ENCODE measurements at places on chromosomes 1 and 21.

- DNase-seq = no peak
Measured at GRCh38 chr1:26785611-26786436, 1.9 kb upstream of the PIGV start.

GRCh38 chr1:21543598-21543997 lies 34.4 kb downstream of the ALPL start:
- no peak for DNase-seq

DNA sequence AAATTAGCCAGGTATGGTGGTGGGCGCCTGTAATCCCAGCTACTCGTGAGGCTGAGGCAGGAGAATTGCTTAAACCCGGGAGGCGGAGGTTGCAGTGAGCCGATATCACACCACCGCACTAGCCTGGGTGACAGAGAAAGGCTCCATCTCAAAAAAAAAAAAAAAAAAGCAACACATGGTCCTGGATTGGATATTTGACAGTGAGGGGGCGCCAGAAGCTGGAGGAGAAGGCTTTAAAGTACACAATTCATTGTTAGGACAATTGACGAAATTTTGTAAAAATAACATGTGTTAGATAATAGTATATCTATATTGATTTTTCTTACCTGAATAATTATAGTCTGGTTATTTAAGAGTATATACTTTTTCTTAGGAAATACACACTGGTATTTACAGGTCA lies 50.2 kb upstream of the USP25 start:
- no peak for DNase-seq

GRCh38 chr1:33359931-33360330 lies 39.0 kb upstream of the A3GALT2 start:
- no peak for DNase-seq

DNA sequence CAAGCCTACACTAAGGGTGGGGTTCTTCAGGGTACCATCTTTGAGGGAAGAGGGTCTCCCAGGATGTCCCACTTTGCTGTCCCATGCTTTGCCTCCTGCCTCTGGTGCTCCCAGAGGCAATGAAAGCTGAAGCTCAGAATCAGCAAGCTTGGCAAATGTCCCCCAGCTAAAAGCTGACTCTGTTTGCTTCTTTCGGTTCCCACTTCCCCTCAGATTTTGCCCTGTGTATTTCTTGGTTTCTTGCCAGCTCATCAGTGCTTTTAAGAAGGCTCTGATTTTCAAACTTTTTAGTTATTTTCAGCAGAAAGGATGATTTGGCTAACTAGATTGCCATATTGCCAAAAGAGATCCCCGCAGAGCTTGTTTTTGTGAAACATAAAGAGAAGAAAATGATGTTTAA lies 33.1 kb upstream of the COG2 start:
- DNase-seq = no peak

DNA sequence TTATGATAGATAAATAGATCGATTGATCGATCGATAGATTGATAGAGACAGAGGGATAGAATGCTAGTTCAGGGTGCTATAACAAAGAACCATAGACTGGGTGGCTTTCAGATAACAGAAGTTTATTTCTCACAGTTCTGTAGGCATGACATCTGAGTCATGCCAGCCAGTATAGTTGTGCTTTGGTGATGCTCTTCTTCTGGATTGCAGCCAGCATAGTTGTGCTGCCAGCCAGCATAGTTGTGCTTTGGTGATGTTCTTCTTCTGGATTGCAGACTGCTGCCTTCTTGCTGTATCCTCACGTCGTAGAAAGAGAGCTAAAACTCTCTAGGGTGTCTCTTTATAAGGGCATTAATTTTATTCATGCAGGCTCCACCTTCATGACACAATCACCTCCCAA lies 860.8 kb downstream of the BRINP3 start:
- no peak for DNase-seq

GRCh38 chr1:180615493-180616290 lies 16.1 kb upstream of the XPR1 start:
- no peak for DNase-seq

- no peak for DNase-seq
Measured at GRCh38 chr1:117368116-117369108, 1.2 kb downstream of the MAN1A2 start.

DNA sequence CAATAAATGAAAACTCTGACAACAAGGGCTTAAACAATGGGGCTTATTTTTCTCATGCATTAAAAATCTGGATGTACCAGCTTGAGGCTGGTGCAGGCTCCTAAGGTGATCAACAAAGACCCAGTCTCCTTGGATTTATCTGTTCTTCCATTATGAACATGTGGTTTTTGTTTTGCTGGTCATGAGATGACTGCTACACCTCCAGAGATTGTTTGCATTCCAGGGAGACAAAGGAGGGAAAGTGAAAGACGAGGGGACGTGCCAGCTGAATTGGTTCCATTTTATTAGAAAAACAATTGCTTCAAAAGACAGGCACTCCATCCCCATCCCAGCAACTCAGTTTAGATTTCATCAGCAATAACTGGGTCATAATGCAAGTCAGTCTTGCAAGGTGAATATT lies 90.9 kb upstream of the KCNK1 start:
- DNase-seq = no peak

GRCh38 chr1:108130794-108131193 lies 69.3 kb downstream of the SLC25A24 start:
- no peak for DNase-seq

GRCh38 chr1:147539122-147539575 lies 2.2 kb upstream of the BCL9 start:
- no peak for DNase-seq

DNA sequence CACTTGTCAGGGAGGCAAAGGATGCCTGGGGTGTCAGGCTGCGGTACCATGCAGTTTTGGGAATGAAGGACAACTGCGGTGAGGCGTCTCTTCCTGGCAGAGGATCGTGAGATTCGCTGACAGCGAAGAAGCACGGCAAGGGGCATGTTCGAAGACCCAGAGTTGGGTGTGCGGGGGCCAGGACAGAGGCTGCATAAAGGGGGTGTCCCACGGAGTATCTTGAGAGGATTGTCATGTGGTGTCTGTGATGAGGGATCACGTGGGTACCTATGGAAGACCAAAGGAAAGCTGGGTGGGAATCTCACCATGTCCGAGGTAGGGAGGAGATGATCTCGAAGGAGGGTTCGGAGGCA lies 372 bp downstream of the SLC25A44 start:
- no peak for DNase-seq

GRCh38 chr1:210697185-210697584 lies 368.5 kb downstream of the HHAT start:
- no peak for DNase-seq

GRCh38 chr1:167122568-167122967 lies 28.7 kb downstream of the STYXL2 start:
- no peak for DNase-seq

Data from stimulated activated CD8-positive, alpha-beta memory T cell treated with anti-CD3 and anti-CD28 coated beads, Interleukin-12 subunit alpha, Interleukin-12 subunit beta, amount 100 ng/mL, for 4 hours (primary cell).